ENCODE measurements at places on chromosomes 2 and 18.

DNA sequence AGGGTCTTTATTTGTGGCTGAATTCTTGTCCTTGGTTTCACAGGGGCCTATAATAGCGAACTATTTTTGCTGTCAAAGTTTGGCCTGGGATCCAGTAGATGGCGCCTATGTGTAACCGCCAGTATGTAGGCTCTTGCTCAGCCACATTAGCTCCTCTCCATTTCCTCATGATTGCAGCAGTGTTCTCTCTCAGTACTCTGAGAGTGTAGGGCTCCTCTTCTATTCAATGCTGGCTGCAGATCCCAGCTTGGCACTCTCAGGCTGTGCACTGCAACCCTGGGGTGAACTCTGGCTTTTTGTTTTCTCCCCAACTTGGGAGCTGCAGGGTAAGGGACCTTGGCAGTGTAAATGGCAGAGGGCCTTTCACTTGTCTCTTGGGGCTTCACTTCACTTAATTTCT, 344.6 kb upstream of the CHAC2 start:
- DNase-seq: peak; percentile 12

GRCh38 chr18:41690332-41691127, 264.5 kb upstream of the PIK3C3 start:
- no peak for DNase-seq

- DNase-seq: no peak
These were observed 813 bp upstream of the MEIS1 start for GRCh38 chr2:66433945-66434678.

DNA sequence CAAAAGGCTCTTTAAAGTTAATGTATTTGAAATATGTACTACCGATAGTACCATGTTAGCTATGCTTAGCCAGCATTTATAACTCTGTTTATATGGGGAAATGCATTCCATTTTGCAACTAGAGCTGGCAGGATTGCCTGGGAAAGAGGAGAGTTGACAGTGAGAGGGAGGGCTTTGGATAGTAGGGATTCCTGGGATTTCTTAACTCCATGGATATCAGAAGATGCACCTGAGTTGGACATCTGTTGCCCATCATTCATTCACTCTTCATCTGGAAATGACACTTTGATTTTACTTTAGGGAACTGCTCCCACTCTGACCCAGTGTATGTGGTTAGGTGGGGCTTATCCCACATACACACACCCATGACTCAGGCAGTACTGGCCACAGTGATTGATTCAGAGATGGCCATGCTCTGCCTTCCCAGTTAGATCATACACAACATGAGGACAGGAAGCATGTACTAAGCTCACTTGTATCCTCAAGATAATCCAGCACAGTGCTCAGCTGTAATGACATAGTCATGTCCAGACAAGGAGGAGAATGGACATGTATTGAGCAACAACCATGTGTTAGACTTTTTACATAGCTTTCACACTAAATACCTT, 248.8 kb downstream of the MREG start:
- no peak for DNase-seq

DNA sequence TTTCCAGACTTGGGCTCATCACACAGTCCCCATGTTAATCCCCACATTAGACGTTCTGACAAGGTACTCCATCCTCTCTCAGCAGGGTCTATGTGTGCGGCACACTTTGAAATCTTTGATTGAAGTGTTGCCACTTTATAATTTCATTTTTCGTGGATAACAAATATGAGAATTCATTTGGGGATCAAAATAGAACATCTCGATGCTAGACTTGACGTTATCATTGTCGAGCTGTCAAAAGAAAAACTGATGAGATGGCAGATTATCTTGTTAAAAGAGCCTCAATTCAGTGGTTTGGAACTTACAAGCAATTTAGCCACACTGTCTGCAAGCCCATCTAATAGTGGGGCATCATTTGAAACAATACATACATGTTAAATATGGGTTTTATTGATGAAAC, 91.2 kb upstream of the SULT1C3 start:
- no peak for DNase-seq

GRCh38 chr2:229713371-229714079, 830 bp downstream of the DNER start:
- no peak for DNase-seq

- no peak for DNase-seq
These were observed 121.7 kb downstream of the KLHL29 start for GRCh38 chr2:23506531-23507266.

GRCh38 chr2:209501579-209501978, 77.7 kb downstream of the MAP2 start:
- no peak for DNase-seq

- DNase-seq: no peak
These were observed 86.6 kb downstream of the HNRNPLL start for GRCh38 chr2:38516122-38516521.

- no peak for DNase-seq
These were observed 1.7 kb upstream of the STAMBP start for GRCh38 chr2:73827018-73827417.

DNA sequence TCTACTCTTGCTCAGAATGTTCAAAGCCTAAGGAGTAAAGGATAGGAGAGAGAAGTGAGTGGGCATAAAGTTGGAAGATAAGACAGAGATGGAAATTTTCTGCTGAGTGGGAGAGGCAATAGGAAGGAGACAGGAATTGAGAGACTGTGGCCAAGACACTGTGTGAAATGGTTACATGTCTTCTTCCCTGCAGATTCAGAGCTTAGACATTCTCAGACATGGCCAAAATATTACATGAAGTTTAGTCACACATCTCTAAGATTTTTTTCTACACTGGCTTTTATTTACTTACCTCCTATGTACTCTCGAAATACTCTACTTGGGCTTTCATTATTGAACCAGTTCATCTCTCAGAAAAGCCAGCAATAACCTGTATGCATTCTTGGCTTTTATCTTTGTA, 363.0 kb upstream of the FANCL start:
- DNase-seq: no peak

DNA sequence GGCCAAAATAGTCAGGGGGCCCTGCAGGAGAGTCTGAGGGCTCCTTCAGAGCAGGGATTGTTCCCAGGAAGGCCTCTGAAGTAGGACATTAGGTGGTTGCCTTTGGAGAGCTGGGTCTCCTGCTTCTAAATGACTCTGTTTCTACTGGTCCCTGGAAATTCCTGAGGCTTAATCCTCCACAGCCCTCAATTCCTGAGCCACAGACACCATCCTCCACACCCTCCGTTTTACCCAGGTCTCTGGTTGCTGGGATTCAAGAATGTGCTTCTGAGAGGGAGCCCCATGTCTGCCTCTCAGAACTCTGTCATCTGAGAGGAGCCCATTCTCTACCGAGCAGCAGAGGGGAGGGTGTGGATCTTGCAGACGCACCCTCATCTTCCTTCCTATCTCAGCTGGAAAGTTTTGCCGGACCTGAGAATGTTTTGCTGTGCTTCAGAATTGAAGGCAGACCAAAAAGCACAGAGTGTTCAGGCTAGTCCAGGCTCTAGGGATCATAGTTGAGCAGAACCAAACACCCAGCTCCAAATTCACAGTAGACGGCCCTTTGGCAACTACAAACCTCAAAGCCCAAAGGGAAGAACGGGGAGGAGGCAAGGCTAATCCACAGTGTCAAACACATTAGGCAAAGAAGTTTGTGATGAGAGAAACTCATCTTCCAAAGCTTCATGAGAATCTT, 8.1 kb downstream of the VIT start:
- DNase-seq: no peak

DNA sequence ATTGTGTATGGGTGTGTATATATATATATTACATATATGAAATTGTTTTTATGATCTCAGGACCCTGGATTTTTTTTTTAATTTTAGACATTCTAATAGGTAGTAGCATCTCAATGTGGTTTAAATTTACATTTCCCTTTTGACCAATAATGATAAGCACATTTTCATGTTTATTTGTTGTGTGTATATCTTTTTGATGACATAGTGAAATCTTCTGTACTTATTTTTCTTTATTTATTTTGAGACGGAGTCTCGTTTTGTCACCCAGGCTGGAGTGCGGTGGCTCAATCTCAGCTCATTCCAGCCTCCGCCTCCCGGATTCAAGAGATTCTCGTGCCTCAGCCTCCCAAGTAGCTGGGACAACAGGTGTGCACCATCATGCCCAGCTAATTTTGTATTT, 35.1 kb upstream of the CYBRD1 start:
- no peak for DNase-seq

- DNase-seq: no peak
These were observed 11.4 kb downstream of the ID2 start for GRCh38 chr2:8693157-8693821.

DNA sequence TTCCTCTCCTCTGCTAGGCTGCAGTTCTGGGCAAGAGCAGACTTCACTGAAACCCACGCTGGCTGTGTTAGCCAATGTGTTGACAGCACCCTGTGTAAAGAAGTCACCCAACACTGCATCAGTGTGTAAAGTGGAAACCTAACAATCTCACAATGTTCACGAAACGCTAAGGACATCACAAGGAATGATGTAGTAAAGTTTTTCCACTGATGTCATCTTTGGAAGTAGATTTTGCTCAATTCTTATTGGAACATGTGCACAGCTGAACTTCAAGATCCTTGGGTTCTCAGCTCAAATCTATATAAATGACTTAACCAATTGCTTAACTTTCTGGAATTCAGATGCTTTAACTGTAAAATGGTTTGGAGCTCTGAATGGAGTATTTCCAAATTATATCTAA, 1112.5 kb downstream of the TSN start:
- no peak for DNase-seq

GRCh38 chr2:175871331-175872004, 130.6 kb downstream of the LNPK start:
- no peak for DNase-seq

DNA sequence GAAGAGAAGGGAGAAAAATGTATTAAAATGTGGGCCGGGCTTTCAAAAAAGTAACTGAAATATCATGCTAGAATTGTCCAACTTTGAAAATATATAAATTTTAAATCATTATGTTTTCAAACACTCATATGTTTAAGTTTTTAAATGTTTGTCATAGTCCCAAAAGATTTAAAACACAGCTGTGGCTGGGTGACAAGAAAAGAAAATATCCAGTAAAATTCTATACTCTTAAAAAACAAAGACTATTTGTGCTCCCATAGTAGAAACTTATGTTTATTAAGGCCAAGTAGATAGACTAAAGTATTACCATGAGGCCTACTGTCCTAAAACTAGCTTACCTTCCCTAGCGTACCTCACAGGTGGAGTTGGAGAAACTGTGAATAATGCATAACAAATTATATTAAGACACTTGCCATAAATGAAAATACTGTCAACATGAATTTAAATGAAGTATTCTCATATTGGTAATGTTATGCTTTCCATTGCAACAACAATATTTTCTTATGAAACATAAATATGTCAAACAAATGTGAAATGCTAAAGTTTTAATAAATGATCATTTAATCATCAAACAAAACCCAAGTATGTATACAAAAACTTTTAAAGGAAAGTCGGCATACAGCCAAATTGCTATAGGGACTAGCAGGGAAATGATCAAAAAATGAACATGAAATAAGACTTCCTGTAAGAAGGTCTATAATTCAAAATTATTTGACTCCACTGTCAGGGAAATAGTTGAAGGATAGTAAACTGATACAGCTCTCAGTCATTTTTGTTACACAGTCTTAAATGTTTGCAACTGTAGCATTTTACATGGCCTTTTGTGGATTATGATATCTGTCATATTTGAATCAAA, 13.4 kb downstream of the MEIS1 start:
- DNase-seq: no peak

- no peak for DNase-seq
These were observed 2.3 kb downstream of the AGBL5 start for GRCh38 chr2:27053776-27054175.
